ENCODE measurements at places on chromosomes 7 and 10.

DNA sequence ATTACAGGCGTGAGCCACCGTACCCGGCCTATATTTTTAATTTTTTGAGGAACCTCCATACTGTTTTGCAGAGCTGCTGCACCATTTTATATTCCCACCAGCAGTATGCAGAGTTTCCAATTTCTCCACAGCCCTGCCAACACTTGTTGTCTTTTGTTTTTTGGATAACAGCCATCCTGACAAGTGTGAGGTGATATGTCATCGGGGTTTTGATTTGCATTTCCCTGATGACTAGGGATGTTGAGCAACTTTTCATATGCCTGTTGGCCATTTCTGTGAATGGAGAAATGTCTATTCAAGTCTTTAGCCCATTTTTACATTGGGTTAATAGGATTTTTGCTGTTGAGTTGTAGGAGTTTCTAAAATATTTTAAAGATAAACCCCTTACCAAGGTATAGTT, 22.2 kb downstream of the ENTPD7 start:
- DNase-seq = no peak

DNA sequence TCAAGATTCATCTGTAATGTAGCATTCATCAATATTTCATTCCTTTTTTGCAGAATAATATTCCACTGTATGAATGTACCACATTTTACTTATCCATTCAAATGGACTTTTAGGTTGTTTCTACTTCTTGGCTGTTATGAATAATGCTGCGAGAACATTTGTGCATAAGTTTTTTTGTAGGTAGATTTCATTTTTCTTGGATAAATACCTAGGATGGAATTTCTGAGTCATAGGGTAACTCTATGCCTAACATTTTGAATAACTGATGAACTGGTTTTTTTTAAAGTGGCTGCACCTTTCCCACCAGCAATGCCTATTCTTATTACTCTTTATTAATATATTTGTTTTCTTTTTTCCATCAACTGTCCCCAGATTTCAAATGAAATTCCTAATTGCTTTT, 9.1 kb upstream of the XPNPEP1 start:
- no peak for DNase-seq

- no peak for DNase-seq
Measured at GRCh38 chr10:71622154-71622526, 97.4 kb downstream of the C10orf105 start.

- DNase-seq = no peak
Measured at GRCh38 chr7:55969391-55969790, 5.0 kb downstream of the NIPSNAP2 start.

DNA sequence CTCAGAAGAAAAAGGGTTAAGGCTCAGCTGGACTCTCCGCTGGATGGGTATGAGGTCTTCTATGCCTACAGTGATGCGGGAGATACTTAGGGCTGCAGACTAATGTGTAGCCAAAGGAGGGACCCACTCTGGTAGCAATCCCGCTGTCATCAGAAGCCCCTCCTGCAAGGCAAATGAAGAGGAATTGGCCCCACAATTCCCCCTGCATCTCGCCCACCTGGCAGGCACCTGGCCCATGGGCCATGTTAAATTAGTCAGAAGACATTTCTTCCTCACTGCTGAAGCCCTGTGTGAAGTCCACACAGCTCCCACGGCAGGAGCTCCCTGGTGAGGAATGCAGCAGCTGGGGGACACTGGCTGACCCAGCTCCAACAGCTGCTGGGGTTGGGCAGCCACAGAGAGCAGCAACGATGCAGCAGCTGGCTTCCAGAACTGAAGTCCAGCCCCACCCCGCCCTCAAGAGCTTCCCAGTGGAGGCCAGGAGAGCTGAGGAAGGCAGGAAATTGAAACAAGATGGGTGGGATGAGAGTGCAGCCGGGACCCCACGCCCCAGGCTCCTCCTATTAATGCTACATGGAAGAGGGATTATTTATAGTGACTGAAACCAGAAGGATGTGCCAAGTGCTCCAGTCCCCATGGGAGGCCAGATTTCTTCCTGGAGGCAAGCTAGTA, 5.5 kb downstream of the VSTM4 start:
- no peak for DNase-seq

GRCh38 chr10:132141526-132142395, 45.0 kb upstream of the DPYSL4 start:
- no peak for DNase-seq

- DNase-seq = no peak
Measured at GRCh38 chr10:25078658-25079431, 62.4 kb downstream of the THNSL1 start.

All from bone marrow (tissue), 2 donors.